ENCODE measurements at places on chromosomes 16 and 17.

DNA sequence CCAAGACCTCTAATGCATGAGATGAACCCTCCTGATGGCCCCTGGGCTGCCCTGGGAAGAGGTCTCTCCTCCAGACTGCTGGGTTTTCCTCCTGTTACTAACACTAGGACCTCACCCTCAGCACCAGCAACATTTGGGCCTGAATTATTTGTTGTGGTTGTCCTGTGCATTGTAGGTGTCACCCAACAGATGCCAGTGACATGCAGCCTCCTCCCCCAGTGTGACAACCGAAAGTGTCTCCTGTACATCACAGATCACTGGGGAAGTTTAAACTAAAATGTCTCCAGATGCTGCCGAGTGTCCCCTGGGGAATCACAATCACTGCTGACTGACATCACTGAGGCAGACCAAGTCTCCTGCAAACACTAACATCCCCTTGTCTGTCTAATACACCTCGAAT, 74.8 kb downstream of the SLC5A11 start:
- no peak for DNase-seq

- no peak for DNase-seq
These were observed 400.9 kb downstream of the SLC39A11 start for GRCh38 chr17:72691586-72691985.

DNA sequence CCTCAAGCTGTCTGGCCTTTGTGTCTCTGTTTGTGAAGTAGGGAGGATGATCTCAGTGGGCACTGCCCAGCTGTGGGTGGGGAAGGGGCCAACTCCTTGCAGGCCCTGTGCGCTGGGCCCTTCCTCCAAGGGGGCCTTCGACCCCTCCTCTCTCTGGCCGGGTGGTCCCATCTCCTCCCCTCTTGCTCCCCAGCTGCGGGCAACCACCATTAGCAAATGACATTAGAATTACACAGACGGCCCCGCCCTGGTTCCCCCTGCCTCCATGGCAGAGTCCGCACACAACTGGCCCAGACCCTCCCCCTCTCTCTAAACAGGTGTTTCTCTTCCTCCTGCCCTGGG, 2.5 kb upstream of the SLC6A4 start:
- DNase-seq: no peak

DNA sequence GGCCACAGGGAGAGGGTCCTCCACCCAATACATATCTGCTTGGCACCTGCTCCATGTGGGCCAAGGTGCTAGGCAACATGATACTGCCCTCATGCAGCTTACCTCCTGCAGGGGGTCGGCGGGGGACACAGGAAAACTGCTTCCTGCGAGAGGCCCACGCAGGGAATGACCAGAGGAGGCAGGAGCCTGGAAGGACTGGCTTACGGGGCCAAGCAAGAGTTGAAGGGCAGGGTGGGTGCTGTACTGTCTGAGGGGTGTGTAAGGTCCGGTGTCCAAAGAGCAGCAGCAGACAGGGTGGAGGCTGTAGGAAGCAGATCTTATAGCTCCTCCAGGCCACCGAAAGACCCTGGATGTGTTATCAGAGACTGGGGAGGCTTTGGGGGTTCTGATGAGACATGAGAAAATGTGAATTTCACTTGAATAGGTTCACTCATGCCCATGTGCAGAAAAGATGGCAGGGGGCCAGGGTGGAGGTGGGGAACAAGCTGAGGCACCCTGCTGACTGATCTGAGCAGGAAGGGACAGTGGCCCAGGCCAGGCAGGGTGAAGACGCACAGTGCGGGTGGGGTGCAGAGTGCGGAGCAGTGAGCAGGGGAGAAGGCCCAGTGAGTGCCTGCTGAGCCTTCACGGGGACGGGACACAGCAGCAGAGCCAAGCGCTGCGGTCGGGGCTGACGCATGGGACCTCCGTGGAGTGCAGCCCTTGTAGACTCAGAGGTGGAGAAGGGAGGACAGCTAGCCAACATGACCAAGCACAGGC, 8.3 kb downstream of the FLCN start:
- no peak for DNase-seq

- no peak for DNase-seq
These were observed 180.1 kb downstream of the MAP2K6 start for GRCh38 chr17:69594641-69595040.

DNA sequence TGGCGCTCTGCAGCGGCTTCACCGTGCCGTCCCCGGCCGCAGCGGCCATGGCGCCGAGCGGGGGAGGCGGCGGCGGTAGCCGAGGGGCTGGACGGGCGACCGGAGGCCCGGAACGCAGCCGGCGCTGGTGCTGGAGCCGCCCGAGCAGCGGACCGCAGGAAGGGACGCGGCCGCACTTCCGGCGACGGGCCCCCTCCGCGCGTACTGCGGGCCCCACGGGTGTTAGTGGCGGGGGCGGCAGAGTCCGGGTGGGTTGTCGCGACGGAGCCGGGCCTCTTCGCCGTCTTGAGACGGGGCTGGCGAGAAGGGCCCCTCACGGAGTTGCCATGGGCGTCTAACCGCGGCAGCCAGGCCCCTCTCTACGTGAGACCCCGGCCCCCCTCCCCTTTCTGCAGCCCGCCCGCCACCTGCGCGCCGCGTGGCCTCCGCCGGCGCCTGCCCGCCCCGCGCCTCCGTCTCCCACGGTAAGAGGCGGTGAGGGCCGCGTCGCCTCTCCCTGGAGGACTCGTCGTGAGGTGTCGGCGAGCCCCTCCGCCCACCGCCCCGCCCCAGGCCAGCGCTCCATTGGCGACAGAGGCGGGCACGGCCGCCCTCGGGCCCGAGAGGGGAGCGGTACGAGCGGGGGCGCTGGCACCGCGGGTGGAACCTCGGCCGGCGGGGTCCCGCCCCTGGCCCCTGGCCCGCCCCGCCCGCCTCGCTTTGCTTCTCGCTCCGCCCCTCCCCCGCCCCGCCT, at the start of the genes VPS9D1 and ZNF276:
TSS of gene VPS9D1 (minus strand) at position 86 of the 733 bp plus-strand sequence. CDS start at position 49, 37 bp downstream.
TSS of gene ZNF276 (plus strand) at position 725 of the 733 bp plus-strand sequence. CDS start 104 bp downstream, outside the sequence.
- no peak for DNase-seq

DNA sequence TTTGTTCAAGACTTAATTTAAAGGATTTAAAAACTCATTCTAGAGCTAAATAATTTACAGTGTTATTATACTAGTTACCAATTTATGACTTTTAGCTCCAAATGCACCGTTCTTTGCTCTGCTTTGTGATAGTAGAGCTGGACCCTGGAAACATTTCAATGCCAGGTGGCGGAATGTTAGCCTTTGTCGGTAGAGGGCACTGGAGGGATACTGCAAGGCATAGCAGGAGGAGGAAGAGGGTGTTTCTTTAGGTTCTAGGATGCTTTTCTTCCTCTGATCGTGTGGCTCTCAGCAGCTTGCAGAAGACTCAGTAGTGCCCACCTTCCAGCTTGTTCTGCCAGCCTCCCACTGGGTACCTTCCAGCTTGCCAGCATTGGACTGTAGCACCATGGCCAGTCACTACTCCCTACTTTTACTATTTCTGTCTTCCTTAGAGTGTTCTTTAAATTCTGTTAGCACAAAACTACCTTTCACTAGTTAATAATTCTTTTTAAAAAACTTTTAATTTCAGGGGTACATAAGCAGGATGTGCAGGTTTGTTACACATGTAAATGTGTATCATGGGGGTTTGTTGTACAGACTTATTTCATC, 325.3 kb downstream of the UTP18 start:
- DNase-seq: no peak

DNA sequence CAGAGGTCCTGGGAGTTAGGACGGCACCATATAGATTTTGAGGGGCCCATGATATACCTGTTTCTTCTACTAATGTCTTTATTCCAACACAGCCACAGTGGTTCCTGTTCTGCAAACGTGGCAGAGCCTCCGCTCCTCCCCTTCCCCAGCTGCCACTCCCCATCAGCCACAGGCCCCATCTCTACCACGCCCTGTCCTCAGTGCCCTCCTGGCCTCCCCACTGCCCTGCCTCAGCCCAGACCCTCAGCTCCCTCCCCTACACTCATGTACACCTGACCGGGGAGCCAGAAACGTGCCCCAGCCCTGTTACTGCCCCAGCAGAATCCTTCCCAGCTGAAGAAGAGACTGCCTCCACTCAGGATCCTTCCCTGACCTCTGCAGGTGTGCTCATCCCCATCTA, 11.9 kb upstream of the RBFOX3 start:
- DNase-seq: no peak

- no peak for DNase-seq
These were observed 308.3 kb downstream of the FOXL1 start for GRCh38 chr16:86886651-86887050.

- no peak for DNase-seq
These were observed 172.5 kb downstream of the RPTOR start for GRCh38 chr17:80716986-80717719.

DNA sequence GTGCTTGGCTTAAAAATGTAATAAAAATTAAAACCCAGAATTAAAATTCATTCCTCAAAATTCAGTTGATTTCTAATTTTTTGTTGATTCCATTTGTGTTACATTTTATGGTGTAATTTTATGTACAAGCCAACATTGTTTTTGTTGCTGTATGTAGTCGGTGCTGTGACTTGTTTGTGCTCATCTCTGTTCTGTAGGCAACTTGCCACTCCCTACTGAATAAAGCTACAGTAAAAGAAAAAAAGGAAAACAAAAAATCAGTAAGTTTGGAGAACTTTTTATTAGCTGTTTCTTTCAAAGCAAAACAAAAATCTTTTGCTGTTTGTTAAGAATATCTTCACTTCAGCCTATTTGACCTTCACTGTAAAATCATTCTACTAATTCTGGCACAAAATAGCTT, 44.3 kb downstream of the OMG start:
- no peak for DNase-seq

- DNase-seq: no peak
These were observed 1.3 kb downstream of the ADGRG1 start for GRCh38 chr16:57629516-57630406.

GRCh38 chr17:59778996-59779395, 71.5 kb downstream of the VMP1 start:
- DNase-seq: no peak

GRCh38 chr17:12089809-12090384, 69.2 kb downstream of the MAP2K4 start:
- DNase-seq: no peak

DNA sequence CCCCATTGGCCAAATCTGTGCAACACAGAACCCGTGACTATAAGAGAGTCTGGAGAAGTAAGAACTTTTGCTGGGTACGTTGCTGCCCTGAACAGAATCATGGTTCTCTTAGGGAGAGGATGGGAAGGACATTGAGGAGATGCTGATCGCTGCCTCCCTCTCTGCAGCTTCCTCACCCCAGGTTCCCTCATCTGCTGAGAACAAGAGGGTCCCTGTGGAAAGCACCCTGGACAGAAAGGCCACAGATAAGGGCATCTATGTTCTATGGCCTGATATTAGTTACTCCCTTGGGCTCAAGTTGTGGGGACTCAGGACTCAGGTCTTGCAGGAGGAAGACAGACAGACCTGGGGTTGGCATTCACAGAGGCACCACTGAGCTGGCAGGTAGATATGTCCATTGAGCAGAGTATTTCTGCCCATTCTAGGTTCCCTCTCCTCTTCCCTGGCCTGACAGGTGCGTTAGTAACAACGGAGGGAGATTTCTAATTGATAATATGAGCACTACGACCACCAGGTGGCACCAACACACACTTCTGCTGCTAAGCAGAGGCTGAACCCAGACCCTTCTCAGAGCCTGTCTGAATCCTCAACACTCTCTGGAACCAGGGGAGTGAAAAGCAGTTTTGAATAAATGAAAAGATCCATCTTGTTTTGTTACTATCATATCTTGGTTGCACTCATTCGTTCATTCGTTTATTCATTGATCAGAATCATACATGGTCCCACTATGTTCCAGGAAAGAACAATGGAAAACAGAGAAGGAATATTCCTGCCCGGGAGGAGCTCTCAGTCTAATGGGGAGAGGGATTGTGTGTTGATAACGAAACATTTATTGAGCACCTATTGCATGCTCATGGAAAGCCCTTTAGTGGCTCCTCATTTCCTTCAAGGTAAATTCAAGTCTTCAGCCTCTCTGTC, 56.4 kb downstream of the SLC6A2 start:
- DNase-seq: peak; percentile 23

GRCh38 chr16:5041600-5042133, 7.9 kb upstream of the NAGPA start:
- DNase-seq: no peak

DNA sequence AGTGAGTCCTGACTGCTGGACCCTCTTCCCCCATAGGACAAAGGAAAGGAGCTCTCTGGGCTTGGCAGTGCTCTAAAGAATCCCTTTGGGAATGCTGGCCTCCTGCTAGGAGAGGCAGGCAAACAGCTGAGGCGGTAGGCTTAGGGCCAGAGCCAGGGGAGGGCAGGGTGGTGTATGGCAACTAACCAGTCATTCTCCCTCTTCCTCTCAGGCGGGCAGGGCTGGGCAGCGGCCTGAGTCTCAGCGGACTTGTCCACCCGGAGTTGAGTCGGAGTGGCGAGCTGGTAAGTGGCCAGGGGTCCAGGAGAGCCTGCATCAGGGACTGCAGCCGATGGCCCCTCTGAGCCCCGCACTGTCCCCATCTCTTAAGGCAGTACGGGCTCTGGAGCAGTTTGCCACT, 4.4 kb downstream of the ACADVL start:
- no peak for DNase-seq

- no peak for DNase-seq
These were observed 2.5 kb downstream of the PSME3 start for GRCh38 chr17:42835732-42836131.

- no peak for DNase-seq
These were observed 40.4 kb upstream of the DNAH9 start for GRCh38 chr17:11557727-11558452.

GRCh38 chr16:27285676-27286196, 17.2 kb upstream of the NSMCE1 start:
- DNase-seq: no peak

GRCh38 chr17:43616852-43617251, 44.9 kb downstream of the MEOX1 start:
- DNase-seq: no peak

DNA sequence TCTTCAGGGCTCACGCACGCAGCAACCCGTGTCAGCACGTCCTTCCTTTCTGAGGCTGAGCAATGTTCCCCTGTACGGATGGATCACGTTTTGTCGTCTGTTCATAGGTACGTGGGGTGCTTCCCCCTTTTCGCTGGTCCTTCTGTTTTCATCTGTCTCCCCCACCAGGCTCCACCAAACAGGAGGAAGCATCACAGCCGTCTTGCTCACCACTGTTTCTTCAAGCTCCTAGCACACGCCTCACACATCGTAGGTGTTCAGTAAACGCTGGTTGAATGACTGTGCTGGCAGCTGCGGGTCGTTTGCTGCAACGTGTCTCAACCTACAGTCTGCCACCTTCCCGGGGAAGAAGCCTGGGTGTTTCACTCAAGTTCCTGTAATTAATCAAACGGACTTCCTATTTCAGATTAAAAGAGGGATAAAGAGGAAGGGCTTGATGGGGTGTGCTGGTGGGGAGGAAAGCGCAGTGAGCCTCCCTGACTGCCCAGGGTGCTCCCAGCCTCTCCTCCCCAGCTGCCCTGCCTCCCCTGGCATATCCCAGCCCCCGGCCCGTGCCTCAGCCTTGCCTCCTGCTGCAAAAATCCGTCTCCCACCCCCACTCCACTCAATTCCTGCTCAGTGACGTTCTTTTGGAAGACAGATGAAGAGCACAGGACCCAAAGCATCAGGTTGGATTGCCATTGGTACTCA, 76.7 kb upstream of the DOC2B start:
- DNase-seq: no peak
